ENCODE measurements at places on chromosomes 16 and 17.

GRCh38 chr16:67514382-67514828 lies 14.2 kb upstream of the RIPOR1 start:
- DNase-seq: peak; percentile 29

DNA sequence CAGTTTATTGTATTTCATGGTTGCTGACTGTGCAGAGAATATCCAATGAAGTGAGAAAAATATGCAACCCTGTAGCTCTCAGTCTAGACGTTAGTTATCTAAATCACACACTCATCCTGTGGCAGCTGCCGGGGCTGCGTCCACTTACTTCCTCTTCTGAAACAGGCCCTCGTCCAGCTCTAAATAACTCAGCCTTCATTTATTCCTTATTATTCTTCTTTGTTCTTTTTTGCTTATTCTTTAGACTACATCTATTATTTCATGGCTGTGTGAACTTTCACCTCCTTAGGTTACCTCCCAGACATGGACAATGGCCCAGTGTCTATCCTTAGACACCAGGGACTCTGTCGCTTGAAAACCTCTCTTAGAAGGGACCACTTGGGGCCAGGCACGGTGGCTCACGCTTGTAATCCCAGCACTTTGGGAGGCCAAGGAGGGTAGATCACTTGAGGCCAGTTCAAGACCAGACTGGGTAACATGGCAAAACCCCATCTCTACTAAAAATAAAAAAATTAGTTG lies 3.4 kb upstream of the THUMPD1 start:
- DNase-seq: no peak

GRCh38 chr17:59837308-59838051 lies 55.3 kb downstream of the TUBD1 start:
- DNase-seq: peak; percentile 79

GRCh38 chr17:11601661-11602060 lies 3.4 kb downstream of the DNAH9 start:
- no peak for DNase-seq

GRCh38 chr16:54063279-54063773 lies 223.3 kb downstream of the IRX3 start:
- DNase-seq: no peak

DNA sequence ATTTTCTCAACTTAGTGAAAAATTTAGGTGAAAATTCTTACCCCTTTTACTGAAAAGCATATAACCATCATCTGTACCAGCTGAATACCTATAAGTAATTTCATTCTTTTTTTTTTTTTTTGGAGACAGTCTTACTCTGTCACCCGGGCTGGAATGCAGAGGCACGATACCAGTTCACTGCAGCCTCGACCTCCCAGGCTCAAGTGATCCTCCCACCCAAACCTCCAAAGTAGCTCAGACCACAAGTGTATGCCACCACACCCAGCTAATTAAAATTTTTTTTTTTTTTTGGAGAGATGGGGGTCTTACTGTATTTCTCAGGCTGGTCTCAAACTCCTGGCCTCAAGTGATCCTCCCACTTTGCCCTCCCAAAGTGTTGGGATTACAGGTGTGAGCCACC lies 33.8 kb downstream of the TUBD1 start:
- no peak for DNase-seq

GRCh38 chr17:15171167-15172047 lies 93.7 kb downstream of the PMP22 start:
- DNase-seq: peak; percentile 70

DNA sequence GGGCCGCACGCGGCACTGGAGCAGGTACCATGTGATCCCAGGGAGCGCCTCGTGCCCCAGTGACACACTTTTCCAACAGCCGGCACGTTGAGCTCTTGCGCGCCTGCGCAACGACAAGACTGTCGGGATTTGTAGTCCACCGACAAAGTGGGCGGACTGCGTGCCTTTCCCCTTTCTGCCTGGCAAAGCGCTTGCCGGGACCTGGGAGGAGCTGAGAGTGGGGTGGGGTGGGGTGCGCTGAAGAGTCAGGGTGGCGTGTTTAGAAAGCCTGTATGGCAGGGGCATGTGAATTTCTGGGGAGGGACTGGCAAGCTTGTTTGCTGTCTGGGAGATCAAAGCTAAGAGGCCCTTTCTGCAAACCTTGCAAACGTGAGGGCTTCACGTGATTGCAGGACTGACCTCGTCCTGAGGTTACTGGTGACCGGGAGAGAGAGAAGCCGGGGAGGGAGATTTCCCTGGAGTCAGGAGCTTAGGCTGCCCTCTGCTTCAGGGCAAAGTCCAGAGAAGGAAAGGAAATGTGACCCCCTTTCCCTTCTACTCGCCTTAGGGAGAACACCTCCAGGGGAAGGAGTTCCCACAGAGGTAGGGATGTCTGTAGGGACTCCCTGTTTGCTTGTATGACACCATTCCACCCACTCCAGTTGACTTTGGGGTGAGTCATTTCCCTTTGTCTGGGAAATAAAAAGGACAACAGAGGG lies 429 bp upstream of the NR1D1 start:
- DNase-seq: peak; percentile 98

- peak; percentile 21 for DNase-seq
These were observed 54.6 kb downstream of the USP10 start for GRCh38 chr16:84754353-84754856.

DNA sequence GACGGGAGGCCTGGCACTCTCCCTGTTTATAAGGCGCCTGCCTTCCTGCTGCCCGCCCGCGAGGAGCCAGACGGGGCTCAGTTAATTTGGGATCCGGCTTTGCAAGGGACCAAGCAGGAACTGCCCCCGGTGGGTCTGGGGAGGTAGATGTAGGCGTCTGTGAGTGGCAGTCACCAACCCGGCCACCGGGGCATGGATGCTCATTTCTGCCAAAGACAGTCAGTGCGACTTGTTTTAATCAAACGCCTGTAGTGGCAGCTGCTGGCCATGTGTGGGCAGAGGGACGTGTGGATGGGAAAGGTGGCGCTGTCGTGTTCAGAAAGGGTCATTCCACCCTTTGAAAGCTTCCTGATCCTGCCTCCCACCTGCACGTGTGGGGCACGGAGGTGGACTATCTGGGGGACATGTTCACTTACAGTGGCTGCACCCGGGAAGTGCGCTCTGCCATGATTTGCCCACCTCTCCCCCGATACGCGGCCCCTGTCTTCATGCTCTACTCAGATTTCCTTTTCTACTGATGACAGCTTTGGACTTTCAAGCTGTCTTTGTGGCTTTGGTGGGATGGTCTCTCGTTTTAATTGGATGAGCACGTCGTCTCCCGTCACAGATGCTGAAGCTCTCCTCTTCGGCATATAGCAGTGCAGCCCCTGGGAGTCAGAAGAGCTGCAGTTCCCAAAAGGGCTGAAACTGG lies 60.3 kb upstream of the CIBAR2 start:
- no peak for DNase-seq

DNA sequence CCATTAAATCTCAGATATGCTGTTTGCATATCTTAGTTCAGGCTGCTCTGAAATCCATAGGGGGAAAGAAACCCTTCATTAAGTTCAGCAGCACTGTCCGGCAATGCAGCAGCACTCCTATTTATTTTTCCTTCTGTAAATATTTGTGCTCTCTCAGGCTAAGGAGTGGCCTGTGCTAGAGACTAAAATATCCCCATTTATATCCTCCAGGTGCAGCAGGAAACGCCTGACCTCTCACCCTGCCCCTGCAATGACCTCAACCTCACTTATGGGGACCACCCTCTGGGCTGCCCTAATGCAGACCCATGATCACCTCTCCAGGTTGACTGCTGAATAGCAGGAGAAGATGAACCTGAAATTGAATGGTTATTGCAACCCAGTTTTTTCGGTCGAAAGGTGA lies 165.0 kb upstream of the ELAC2 start:
- DNase-seq: no peak

GRCh38 chr16:64017796-64018195 lies 1104.1 kb downstream of the CDH11 start:
- DNase-seq: no peak

DNA sequence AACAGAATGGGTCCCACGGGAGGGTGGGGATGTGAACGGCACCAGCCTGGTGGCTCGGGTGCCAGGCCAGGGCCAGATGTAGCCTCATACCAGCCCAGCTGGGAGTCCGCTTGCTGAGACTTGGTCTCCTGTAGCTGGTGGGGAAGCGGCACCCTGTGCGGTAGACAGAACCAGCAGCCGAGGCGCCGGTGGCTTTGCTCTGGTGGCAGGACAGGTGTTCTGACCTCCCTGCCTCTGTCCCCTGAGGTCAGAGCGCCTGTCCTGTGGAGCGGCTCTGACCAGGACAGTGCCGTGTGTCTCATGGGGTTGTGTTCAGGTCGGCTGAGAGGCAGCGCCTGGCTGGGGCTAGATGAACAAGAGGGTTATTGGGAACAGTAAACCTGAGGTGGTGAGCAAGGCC lies 20.1 kb downstream of the RAB40C start:
- no peak for DNase-seq

- no peak for DNase-seq
These were observed 1.7 kb downstream of the NUPR1 start for GRCh38 chr16:28537076-28537475.

GRCh38 chr16:19907161-19907992 lies 22.7 kb upstream of the GPRC5B start:
- peak; percentile 69 for DNase-seq

DNA sequence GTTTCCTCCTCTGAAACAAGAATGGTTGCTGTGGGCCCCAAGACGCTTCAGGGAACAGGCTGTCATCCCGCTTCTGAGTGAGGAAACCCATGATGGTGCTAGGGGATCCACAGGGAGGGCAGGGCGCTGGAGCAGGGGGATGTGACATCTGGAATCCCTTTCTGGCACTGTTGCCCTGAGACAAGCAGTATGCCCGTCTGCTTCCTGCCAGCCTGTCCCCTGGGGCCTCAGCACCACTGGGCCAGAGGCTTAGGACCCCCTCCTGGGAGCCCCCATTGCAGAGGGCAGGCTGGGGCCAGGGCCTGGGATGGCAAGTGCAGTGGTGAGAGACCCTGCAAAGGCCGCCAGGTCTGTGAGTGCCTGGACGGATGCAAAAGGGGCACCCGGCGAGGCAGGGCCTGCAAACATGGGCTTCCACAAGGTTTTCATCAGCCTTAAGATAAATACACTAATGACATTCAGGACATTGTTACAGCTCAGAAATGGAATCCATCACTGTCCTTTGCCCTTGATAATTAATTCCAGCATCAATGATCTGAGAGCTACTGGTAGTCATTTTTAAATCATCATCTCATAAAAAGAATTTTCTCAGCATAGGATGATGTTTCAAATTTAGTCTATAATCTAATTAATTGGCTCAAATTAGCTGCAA lies 51.6 kb downstream of the PRMT7 start:
- DNase-seq: no peak

- DNase-seq: no peak
These were observed 85.3 kb downstream of the ENGASE start for GRCh38 chr17:79159926-79160325.

DNA sequence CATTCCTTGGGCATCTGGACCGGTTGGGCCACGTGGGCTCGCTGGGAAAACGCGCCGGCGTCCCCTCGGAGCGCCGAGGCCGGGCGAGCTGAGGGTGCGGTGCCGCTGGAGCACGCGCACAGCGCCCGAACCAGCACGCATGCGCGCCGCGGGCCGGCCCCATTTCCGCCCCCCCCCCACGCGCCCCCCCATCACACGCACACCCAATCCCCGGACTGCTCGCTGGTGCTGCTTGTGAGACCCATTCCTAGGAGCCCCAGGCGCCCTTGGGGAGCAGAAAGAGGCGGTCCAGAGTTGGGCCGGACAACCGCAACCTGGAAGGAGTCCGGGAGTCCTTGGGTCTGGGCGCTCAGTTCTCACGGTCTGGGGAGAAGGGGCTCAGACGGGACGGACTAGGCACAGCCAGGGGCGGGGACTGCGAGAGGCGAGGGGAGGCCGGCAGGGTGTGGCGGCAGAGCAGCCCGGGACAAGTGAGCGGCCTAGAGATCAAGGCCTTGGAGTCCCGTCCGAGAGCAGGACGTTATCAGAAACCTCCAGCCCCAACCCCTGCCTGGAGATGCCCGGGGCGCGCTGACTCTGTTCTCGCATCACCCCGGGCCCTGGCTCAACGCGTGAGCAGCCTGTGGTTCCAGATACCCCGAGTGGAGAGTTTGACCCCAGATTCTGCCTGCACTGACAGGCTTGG lies 6.0 kb upstream of the CBX8 start:
- DNase-seq: no peak

GRCh38 chr16:67657751-67658518 lies 2.1 kb downstream of the ACD start:
- DNase-seq: no peak

DNA sequence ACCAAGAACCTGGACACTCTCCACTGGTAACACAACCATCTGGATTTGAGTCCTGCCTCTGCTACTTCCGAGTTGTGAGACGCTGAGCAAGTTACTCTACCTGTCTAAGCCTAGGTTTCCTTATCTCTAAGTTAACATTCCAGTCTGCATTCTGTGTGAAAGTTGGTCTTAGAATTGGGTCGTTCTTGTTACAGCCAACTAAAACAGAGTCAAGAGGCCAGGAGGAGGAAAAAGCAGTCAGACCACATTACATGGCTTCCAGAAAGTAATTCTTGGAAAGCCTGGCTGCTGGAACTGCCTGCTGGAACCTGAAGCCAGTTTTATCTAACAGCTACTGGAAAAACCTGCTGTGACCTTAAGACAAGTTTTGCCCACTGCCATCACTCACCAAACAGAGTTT lies 38.4 kb upstream of the XYLT1 start:
- DNase-seq: no peak

DNA sequence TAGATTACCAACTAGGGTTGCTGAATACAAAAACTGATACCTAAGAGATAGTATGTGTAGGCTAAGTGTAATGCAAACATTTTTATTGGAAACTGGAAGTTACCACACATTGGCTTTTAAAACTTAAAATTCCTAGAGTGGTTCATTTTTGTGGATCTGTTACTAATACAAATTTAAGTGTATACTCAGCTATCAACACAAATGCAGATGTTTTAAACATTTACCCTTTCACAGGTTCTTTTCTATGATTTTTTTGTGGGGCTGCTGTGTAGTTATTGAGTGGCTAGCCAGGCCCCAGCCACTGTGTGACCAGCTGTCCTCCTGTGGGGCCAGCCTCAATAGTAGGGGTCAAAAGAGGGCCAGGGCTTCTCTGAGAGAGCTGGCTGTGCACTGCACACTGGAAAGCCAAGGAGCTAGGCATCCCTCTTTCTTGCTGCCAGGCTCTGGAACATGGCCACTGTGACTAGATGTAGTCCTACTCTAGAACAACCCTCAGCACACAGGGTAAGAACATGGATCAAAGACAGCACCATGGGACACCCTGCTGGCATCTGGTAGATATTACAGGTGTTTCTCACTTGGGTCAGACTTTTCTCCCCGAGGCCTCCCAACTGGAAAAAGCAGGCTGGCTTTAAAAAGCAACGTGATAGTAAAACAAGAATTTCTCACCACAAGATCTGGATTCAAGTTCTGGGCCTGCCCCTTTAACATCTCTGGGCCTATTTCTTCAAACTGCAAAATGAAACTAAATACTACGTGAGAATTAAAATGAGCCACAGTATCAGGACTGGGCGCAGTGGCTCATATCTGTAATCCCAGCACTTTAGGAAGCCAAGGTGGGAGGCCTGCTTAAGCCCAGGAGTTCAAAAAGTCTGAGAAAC lies 7.3 kb upstream of the VEZF1 start:
- peak; percentile 61 for DNase-seq

GRCh38 chr16:87086156-87086555 lies 231.0 kb downstream of the C16orf95 start:
- DNase-seq: no peak

Data from T1000 (cell line).